ENCODE measurements at places on chromosomes 16 and 17. TPM values are rescaled to one million over a fixed set of nuclear protein-coding genes. Genes with fewer than 3 reads are reported as not detected.

The CCL16 gene
- total RNA-seq: not detected

- peak; percentile 69 for DNase-seq
Observed at GRCh38 chr17:82013341-82013740, 9.3 kb downstream of the CENPX start.

- no peak for DNase-seq
Observed at GRCh38 chr17:17080781-17081180, 38.5 kb downstream of the MPRIP start.

GRCh38 chr17:66474258-66474657 is 171.8 kb downstream of the PRKCA start:
- DNase-seq: no peak

- DNase-seq: no peak
Observed at GRCh38 chr16:69366431-69366830, 14.8 kb upstream of the TMED6 start.

- peak; percentile 82 for DNase-seq
Observed at GRCh38 chr17:73228748-73229236, 32.9 kb downstream of the CPSF4L start.

DNA sequence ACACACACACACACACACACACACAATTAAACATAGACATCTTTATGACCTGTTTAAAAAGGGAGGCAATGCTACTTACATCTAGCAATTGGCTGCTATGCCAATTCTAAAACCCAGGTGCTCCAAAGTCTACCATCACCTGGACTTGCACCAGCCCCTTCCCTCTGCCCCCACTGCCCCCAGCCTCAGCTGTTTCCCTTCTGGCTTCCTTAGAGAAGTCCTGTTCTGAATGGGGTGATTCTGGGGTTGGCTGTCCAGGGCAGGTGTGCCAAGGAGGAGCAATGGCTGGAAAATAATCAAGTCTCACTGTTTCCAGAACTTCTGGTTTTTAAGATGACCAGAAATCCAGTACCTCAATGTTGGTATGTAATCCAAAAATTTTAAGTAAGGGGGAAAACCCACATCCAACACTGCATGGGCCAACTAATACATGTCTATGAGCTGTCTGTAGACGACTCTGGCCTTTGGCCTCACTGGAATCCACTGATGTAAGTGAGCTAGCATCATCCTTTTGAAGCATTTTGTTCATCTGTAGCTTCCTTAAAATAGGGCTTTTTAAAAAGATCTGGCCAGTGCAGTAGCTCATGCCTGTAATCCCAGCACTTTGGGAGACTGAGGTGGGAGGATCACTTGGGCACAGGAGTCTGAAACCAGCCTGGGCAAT is 2.1 kb downstream of the IFT20 start:
- no peak for DNase-seq

GRCh38 chr17:43740541-43740940 is 18.1 kb downstream of the SOST start:
- no peak for DNase-seq

DNA sequence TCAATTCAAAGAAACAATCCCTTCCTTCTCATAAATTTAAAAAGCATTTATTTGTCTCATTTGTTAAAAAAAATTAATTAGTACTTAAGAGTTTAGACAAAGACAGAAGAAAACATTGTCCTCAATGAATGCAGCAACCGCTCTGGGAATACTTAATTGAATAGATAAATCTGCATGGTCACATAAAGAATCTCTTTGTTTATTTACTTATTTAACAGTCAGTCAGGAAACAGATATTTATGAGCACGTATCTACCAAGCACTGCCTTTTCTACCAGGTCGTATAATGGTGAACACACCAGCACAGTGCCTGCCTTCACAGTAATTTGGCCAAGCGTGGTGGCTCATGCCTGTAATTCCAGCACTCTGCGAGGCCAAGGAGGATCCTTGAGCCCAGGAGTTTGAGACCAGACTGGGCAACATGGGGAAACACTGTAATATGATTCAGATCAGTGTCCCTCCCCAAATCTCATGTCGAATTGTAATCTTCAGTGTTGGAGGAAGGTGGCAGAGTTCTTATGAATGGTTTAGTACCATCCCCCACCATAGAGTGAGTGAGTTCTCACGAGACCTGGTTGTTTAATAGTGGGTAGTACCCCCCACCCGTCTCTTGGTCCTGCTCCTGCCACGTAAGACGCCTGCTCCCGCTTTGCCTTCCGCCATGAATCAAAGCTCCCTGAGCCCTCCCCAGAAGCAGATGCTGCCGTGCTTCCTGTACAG is 8.1 kb downstream of the WIPI1 start:
- no peak for DNase-seq

DNA sequence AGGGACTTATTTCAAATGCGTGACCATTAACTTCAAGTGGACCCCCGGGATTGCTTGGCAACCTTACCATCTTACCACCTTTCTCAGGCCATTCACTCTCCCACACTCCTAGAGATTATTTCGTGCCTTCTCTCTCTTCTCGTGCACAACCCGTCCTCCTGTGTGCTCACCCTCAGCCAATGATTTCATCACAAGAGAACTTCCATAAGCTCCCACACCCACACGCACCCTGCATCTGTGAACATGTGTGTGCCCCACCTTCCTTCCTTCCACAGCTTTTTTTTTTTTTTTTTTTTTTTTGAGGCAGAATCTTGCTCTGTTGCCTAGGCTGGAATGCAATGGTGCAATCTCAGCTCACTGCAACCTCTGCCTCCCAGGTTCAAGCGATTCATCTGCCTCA is 27.4 kb upstream of the CDH3 start:
- DNase-seq: no peak

- no peak for DNase-seq
Observed at GRCh38 chr16:81142864-81143263, 46.7 kb upstream of the GCSH start.

DNA sequence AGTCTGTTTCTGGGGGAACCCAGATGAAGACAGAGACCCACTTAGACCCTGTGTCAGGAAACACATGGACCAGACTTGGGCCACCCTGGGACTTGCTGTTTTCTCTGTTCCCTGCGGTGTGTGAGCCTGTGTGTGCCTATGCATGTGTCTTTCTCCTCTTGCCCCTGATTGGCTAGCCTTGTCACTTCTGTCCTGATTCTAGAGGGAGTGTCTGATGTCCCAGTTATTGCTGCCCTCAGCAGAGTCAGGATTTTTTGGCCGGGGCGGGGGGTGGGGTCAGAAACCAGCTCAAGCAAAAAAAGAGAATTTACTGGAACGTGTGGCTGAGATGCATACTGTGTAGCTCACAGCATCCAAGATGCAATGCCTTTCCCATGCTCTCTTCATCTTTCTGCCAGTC is 30.5 kb downstream of the PLCG2 start:
- no peak for DNase-seq

GRCh38 chr16:81545470-81546250 is 101.1 kb downstream of the CMIP start:
- no peak for DNase-seq

DNA sequence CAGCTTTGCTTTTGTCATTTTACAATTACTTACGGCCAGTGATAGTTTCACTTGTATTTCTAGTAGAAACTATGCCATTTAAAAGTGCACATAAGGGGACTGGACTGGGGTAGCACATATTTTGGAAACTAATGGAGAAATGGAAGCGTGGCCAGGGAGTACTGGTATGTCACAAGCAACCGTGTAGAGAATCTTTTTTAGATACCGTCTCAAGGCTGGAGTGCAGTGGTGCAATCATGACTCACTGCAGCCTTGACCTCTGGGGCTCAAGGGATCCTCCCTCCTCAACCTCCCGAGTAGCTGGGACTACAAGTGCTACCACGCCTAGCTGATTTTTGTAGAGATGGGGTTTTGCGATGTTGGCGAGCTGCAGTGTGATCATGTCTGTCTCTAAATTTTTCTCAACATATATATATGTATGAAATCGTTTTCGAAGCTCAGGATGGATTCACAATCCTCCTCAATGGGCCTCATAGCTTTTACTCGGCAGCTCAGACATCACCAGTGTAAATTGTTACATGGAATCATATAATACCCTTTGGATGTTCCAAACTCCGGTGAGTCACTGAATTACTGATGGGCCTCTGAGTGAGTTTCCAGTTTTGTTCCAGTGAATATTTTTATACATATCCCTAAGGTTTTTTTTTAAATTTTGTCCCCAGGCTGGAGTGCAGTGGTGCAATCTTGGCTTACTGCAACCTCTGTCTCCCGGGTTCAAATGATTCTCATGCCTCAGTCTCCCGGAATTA is 51.7 kb downstream of the ZNF778 start:
- DNase-seq: no peak

DNA sequence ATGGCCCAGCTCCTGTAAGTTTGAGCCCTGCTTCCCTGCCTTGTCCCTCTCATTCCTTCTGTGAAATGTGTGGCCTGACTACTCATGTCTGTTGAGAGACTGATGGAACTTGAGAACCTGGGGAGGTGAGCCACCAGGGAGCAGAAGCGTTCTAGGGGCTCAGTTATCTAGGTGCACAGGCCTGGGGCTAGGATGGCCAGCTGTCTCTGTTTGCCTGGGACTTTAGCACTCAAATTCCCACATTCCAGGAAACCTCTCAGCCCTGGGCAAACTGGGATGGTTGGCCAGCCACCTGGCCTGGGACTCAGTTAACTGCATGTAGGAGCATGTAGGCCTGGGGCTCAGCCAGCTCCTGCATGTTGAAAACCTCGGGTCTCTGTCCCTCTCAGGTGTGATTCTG is 9.3 kb upstream of the EPN3 start:
- no peak for DNase-seq

The APOBR gene
- 1.1 TPM for total RNA-seq

The KRT17 gene
- total RNA-seq: not detected
